Activated T-cell treated with anti-CD3 and anti-CD28 coated beads, Interleukin-2, amount 50 U/mL, for 24 hours (primary cell): ENCODE measurements at places on chromosomes 3 and 15.

GRCh38 chr15:26378304-26378703 lies 394.6 kb downstream of the GABRB3 start:
- DNase-seq: no peak

DNA sequence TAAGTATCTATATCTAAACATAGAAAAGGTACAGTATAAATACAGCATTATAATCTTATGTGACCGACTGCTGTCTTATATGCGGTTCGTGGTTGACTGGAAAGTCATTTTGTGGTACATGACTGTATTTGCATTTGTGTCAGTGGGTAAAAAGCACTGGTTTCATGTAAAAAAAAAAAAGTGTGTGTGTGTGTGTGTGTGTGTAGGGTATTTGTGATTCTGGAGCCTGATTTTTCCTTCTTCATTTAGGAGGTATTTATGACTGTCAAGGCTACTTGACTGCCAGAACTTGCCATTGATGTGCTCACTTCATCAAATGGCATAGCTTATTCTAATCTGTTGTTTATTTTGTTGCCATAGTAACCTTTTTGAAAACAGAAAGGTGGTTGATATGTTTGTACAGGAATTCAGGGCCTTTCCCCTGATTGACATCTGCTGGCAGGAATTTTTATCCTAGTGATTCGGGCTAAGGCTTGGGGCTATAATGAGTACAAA lies 63.2 kb downstream of the AKAP13 start:
- DNase-seq: no peak

- DNase-seq: no peak
Observed at GRCh38 chr15:69830876-69831275, 266.8 kb downstream of the TLE3 start.

- no peak for DNase-seq
Observed at GRCh38 chr3:17055374-17056276, 170.9 kb downstream of the PLCL2 start.

DNA sequence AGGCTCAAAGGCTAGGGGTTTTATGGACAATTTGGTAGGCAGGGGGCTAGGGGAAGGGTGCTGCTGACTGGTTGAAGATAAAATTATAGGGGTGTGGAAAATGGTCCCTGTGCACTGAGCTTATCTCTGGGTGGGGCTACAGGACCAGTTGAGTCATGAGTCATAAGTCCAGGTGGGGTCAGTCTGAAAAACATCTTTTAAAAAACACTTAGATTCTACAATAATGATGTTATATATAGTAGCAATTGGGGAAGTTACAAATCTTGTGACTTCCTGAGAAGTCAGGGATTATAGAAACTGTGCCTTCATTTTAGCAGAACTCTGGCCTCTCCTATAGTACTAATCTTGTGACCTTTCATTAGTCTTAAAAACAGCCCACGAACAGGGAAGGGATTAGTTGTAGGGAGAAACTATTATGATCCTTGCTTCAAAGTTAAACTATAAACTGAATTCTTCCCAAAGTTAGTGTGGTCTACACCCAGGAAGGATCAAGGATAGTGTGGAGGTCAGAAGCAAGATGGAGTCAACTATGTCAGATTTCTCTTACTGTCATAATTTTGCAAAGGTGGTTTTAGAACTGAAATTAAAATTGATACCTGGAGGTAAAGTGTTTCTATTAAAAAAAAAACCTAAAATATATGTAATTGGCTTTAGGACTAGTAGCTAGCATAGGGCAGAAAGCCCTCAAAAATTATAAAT lies 130.1 kb downstream of the P2RY1 start:
- no peak for DNase-seq

DNA sequence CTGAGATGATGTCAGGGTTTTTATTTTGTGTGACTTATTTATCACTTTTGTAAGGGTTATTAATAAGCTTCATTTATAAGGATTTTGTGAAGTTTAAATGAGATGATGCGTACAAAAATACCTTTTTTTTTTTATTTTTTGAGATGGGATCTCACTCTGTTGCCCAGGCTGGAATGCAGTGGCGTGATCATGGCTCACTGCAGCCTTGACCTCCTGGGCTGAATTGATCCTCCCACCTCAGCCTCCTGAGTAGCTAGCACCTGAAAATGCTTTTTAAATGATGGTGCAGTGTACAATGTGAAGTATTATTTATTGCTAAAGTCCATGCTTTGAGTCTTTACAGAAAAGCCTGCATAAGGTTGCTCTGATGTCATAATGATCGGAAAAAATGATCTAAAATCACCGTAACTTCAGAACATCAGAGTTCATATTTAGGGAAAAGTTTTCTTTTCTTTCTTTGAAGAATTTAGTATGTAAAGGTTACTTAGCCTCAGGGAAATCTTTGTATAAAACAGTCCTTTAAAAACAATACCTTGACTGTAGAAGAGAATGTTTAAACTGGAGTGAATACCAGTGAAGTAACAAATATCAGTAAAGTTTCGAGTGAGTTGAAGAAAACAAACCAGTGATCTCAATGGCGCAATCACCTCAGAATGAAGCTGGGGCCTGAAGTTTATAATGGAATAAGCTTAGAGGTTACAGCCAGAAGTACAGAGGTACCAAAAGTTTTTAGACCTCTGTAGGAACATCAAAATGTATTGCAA lies 29.7 kb downstream of the TCF12 start:
- DNase-seq: no peak

- no peak for DNase-seq
Observed at GRCh38 chr15:84898761-84899160, 14.3 kb downstream of the SLC28A1 start.

GRCh38 chr3:172057624-172058327 lies 18.4 kb downstream of the FNDC3B start:
- no peak for DNase-seq

- no peak for DNase-seq
Observed at GRCh38 chr3:73299184-73299691, 237.8 kb downstream of the EBLN2 start.

DNA sequence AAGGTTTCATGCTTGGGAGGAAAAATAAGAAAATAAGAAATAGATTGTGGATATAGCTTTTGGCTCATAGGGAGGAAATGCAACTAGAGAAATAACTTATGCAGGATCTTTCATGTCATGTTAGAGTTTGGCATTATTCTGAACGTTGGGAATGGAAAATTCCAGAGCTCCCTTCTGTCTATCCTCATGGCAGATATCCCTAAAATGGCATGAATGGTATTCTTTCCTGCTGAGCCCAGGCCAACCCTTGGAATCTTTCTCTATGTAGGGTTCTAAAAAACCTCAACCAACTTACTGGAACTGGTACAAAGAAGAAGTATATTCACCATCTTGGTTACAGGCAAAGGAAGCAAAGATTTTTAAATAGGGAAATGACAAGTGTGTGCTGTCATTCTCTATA lies 212.5 kb downstream of the CHST2 start:
- DNase-seq: no peak

DNA sequence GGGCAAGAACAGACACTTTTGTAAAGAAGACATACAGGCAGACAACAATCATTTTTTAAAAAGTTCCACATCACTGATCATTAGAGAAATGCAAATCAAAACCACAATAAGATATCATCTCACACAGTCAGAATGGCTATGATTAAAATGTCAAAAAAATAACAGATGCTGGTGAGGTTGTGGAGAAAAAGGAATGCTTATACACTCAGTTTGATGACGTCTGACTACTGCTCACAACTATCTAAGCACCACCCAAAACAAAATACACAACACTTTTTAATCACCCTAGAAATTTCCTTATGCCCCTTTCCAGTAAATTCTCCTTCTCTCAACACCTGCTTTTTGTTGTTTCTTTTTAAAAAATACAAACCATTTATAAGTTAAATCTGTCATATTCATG lies 228.8 kb downstream of the ISL2 start:
- DNase-seq: no peak

GRCh38 chr15:63251701-63252100 lies 25.7 kb upstream of the APH1B start:
- DNase-seq: no peak

GRCh38 chr3:62051506-62051905 lies 321.8 kb downstream of the FEZF2 start:
- DNase-seq: no peak

DNA sequence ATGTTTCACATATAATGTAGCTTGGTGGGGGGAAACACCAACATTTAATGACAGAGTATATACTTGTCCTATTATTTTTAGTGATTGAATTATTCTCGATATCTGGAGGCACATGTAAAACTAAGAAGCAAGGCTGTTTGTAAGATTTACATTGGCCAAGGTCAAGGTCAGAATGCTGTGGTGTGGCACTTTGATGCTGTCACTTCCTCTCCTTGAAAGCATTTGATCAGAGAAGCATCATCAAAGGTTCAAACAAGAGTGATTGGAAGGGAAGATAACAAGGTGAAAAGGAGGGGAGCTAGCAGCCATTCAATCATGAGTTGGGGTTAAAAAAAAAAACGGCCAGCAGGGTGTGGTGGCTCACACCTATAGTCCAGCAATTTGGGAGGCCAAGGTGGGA lies 26.4 kb downstream of the RTF1 start:
- DNase-seq: no peak

DNA sequence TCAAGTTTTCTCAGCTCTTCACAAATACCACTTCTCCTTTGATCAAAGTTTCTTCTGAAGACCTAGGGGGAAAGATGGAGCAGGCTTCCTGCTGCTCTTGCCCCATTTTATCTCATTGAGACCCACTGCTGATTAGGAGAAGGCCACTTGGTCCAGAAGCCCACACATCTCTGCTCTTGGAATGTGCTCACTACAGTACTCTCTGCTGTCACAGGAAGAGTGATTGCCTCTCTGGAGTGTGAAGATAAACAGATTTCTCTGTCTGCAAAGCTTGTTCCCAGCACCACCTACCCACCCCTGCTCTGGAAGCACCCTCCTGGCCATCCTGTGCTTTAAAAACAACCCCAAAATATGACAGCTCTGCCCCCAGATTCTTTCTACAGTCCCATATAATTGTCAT lies 41.3 kb upstream of the PRTG start:
- no peak for DNase-seq
